ENCODE measurements at places on chromosomes 13 and 19. TPM values are rescaled to one million over a fixed set of nuclear protein-coding genes. Genes with fewer than 3 reads are reported as not detected.

The TRPC4 gene
- total RNA-seq = 0.49 TPM

The TMIGD2 gene
- not detected for total RNA-seq

The PGLYRP1 gene
- not detected for total RNA-seq

The ZNF112 gene
- 2.4 TPM for total RNA-seq
